ENCODE measurements at places on chromosomes 4 and X. TPM values are rescaled to one million over a fixed set of nuclear protein-coding genes. Genes with fewer than 3 reads are reported as not detected.

DNA sequence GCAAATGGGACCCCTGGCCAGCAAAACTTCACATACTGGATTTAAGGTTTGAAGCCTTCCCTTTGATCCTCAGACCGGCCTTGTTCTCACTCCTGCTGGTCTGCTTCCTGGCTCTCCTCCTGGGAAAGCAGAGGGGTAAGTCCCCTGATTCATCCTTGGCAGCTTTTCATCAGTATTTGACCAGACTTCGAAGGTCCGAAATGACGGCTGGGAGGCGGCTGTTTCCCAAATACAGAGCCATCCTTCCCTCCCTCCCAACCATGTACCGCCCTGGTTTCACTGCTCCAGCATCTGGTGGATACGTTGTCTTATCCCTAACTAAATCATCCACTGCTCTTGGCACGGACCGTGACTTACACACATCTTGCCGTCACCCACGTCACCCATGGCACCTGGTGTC, 265.5 kb downstream of the BCOR start:
- H3K4me3 ChIP-seq: no peak overlapping the region
- no peak overlapping the region for H3K27ac ChIP-seq
- no peaks in the 10 kb centered on the region for H3K4me1 ChIP-seq
- H3K36me3 ChIP-seq: no peaks in the 10 kb centered on the region
- no peaks in the 10 kb centered on the region for H3K27me3 ChIP-seq

DNA sequence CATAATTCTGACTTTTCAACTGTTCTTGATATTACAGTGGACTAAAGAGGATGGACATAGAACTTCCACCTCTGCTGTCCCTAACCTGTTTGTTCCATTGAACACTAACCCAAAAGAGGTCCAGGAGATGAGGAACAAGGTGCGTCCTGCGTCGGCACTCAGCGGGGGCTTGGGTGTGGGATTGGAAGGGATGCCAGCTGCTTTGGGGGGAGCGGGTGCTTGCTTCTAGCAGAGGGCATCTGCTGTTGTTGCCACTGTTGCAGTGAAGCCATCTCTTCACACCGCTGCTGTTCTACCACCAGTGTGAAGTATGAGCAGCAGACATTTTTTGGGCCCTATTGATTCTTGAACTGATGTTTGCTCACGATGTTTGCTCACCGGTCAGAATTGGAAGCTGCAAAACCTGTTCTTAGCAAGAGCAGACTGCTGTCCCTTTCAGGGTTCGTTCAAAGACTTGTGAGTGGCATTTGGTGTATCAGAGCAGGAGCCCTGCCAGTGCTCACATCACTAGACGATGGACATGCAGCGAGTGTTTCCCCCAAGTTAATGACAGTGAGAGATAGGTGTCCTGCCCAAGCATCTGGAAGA, 55.4 kb downstream of the NOP14 start:
- peaks cover under 1% of the 10 kb centered on the region for H3K4me1 ChIP-seq
- no peak overlapping the region for H3K27ac ChIP-seq
- no peak for DNase-seq
- peaks cover 99% of the 10 kb centered on the region for H3K36me3 ChIP-seq
- H3K4me3 ChIP-seq: no peak overlapping the region
- H3K27me3 ChIP-seq: no peaks in the 10 kb centered on the region

- H3K4me1 ChIP-seq: no peaks in the 10 kb centered on the region
These were observed 16.7 kb downstream of the ATP1B4 start for GRCh38 chrX:120378570-120378969.

DNA sequence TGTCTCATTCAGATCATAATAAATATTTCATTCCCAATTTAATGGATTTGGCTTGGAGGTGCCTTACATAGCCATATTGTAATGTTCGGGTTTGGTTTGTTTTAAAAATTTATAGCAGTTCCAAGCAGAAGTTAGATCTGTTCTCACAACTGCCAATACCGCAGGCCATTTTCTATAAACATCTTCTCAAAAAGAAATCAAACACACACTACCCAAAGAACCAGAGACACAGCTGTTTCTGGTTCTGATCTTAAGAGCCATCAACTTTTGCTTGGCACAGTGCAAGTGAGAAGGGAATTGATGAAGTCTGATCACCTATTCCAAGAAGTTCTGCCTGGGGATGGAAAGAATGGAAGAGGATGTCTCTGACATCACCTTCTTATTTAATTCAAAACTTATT, 22.9 kb downstream of the MID1IP1 start:
- H3K4me1 ChIP-seq: no peaks in the 10 kb centered on the region
- no peaks in the 10 kb centered on the region for H3K36me3 ChIP-seq
- no peaks in the 10 kb centered on the region for H3K27me3 ChIP-seq
- DNase-seq: no peak

- peak; percentile 57 for DNase-seq
- no peaks in the 10 kb centered on the region for H3K4me1 ChIP-seq
- peak within 1 kb of the TSS; percentile 71 for H3K4me3 ChIP-seq
- no peaks in the 10 kb centered on the region for H3K27me3 ChIP-seq
- H3K36me3 ChIP-seq: no peaks in the 10 kb centered on the region
These were observed at the start of gene MTMR8 for GRCh38 chrX:64394874-64395567. Gene MTMR8 (minus strand): TSS chrX:64395452. CDS start chrX:64395363, 89 bp downstream.

- no peak for DNase-seq
- peak overlapping the region; percentile 9 for H3K27ac ChIP-seq
These were observed 2.9 kb downstream of the RAPGEF2 start for GRCh38 chr4:159105761-159106243.

DNA sequence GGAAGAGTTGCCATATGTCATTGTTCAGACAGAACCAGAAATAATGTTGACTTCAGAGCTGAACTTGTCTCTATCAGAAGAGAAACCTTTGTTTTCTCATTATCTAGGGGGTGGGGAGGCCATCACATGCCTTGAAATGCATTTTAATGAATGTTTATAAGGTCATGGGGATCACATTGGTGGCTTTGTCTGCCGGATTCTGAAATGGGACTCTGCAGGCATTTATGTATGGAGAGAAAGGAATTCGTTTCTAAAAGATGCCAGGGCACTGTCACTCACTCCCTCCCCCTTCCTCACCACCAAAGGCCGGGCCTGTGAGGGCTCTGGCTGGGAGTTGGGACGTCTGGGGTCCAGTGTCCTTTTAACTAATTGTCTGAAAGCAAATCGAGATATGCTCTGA, 102.2 kb downstream of the MAMLD1 start:
- no peaks in the 10 kb centered on the region for H3K36me3 ChIP-seq
- no peaks in the 10 kb centered on the region for H3K27me3 ChIP-seq
- no peak overlapping the region for H3K4me3 ChIP-seq
- DNase-seq: no peak

DNA sequence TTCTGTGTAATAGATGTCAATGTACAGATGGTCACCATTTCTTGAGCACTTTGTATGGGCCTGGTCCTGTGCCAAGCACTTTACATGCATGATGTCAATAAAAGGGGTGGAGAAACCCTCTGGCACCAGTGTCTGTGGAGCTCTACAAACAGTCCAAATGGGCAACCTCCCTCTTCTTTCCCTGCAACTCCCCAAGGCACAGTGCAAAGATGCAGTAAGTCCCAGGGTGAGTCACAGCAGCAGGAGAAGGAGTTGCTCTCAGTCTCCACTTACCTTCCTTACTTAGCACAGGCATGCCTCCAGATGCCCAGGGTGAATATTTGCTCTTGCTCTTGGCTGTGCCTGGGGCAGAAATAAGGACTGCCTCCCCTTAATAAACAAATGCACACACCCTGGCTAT, 4.3 kb downstream of the OCIAD2 start:
- no peaks in the 10 kb centered on the region for H3K27me3 ChIP-seq
- H3K4me1 ChIP-seq: peaks cover 10% of the 10 kb centered on the region
- no peak overlapping the region for H3K27ac ChIP-seq
- H3K4me3 ChIP-seq: no peak overlapping the region

DNA sequence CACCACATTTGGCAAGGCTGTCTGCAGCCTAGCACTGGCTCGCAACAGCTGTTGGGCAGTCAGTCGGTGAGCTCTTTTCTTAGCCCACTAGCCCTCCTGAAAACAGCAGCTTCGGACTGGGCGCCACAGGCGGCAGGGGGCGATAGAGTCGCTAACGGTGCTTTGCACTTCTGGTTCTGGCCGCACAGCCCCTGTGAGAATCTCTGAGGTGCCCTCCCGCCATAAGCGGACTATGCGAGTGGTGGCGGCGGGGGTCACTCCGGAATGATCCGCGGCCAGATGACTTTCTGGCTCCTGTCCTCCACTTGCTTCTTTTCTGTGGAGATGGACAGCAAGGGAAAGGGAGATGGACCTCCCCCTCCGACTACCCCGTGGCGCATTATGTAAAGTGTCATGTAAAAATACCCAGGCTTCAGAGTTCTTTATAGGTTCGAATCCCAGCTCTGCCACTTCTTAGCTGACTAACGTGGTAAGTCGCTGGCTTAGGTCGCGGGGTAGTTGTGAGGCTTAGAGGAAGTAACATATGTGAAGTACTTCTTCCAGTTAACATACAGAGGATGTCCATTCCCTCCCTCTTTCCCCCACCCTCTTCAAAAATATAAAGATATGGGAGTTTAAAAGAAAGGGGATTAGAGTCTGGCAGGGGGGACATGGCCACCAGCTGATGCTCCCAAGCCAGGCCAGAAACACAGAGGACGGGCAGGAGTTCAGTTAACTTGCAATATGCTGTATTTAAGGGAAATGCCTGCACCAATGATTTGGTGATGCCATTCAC, 11.0 kb downstream of the ARHGAP36 start:
- no peak overlapping the region for H3K4me3 ChIP-seq
- H3K4me1 ChIP-seq: no peaks in the 10 kb centered on the region
- H3K27ac ChIP-seq: no peak overlapping the region
- no peak for DNase-seq

- H3K27ac ChIP-seq: no peak overlapping the region
- H3K27me3 ChIP-seq: no peaks in the 10 kb centered on the region
- no peak overlapping the region for H3K4me3 ChIP-seq
- DNase-seq: no peak
These were observed 186.6 kb upstream of the GNPDA2 start for GRCh38 chr4:44912980-44913379.

DNA sequence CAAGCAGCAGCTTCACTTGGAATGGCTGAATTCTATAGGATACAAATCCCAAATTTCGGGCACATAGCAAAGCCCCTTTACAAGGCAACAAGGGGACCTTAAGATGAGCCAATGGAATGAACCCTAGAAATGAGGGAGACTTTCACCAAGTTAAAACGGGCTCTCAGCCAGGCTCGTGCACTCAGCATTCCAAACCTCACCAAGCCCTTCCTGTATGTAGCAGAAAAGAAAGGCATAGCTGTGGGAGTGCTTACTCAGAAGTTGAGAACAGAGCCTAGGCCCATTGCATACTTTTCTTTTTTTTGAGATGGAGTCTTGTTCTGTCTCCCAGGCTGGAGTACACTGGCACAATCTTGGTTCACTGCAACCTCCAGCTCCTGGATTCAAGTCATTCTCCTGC, 10.8 kb upstream of the HERC5 start:
- no peak overlapping the region for H3K27ac ChIP-seq
- no peaks in the 10 kb centered on the region for H3K36me3 ChIP-seq
- no peak overlapping the region for H3K4me3 ChIP-seq
- no peaks in the 10 kb centered on the region for H3K4me1 ChIP-seq
- H3K27me3 ChIP-seq: no peaks in the 10 kb centered on the region

DNA sequence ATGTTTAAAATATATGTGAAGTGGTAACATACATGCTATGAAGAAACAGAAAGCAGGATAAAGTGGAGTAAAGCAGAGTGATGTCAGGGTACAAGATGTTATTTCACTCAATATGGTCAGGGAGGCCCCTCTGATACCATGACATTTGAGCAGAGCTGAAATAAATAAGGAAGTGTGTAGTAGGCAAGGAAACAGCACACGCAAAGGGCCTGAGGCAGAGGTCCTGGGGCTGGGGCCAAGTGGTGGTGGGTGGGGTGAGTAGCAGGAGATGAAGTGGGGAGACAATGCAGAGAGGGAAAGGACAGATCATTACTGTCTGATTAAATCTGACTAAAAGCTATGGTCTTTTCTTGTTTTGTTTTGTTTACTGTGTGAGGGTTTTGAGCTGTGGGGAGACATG, 61.1 kb downstream of the FAM13A start:
- H3K27ac ChIP-seq: no peak overlapping the region
- H3K4me1 ChIP-seq: no peaks in the 10 kb centered on the region
- no peaks in the 10 kb centered on the region for H3K27me3 ChIP-seq
- no peaks in the 10 kb centered on the region for H3K36me3 ChIP-seq
- DNase-seq: no peak
- H3K4me3 ChIP-seq: no peak overlapping the region

DNA sequence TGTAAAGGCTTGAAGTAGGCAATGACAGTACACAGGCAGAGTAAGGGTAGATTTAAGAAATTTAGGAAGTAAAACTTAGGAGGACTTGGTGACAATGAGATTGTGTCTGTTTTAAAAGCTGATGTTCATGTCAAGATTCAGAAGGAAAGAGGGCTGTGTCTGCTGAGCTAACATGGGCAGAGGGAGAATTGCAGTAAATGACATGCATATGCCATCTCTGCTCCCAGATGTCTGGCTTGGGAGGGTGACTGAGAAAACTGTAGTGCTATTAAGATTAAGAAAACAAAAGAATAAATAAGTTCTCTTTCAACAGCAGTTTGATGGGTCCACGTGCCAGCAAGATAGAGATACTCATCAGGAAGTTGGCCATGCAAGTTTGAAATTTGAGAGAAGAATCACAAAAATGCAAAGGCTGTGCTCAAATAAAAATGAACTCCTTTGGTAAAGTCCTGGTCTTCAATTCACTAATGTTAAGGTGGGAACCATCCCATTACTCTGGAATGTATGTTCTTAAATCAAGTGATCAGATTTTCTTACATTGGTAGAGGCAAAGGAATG, 7.2 kb downstream of the NFXL1 start:
- H3K36me3 ChIP-seq: peaks cover 12% of the 10 kb centered on the region
- H3K27me3 ChIP-seq: no peaks in the 10 kb centered on the region
- DNase-seq: no peak
- no peak overlapping the region for H3K27ac ChIP-seq
- peaks cover 8% of the 10 kb centered on the region for H3K4me1 ChIP-seq

- no peaks in the 10 kb centered on the region for H3K27me3 ChIP-seq
- H3K27ac ChIP-seq: peak overlapping the region; percentile 97
- no peak overlapping the region for H3K4me3 ChIP-seq
- H3K36me3 ChIP-seq: no peaks in the 10 kb centered on the region
- peaks cover 28% of the 10 kb centered on the region for H3K4me1 ChIP-seq
These were observed 1.5 kb downstream of the CLCN3 start for GRCh38 chr4:169621731-169622492.

- peak; percentile 24 for DNase-seq
- H3K4me1 ChIP-seq: no peaks in the 10 kb centered on the region
- H3K4me3 ChIP-seq: no peak overlapping the region
- H3K36me3 ChIP-seq: no peaks in the 10 kb centered on the region
- no peaks in the 10 kb centered on the region for H3K27me3 ChIP-seq
These were observed 37.8 kb upstream of the PCDH19 start for GRCh38 chrX:100447655-100448397.

- no peaks in the 10 kb centered on the region for H3K27me3 ChIP-seq
- H3K27ac ChIP-seq: no peak overlapping the region
- no peak overlapping the region for H3K4me3 ChIP-seq
- no peaks in the 10 kb centered on the region for H3K36me3 ChIP-seq
These were observed 28.7 kb downstream of the RHOH start for GRCh38 chr4:40225497-40225896.

- no peak overlapping the region for H3K4me3 ChIP-seq
- no peaks in the 10 kb centered on the region for H3K36me3 ChIP-seq
- H3K27ac ChIP-seq: no peak overlapping the region
- no peaks in the 10 kb centered on the region for H3K4me1 ChIP-seq
- DNase-seq: no peak
- no peaks in the 10 kb centered on the region for H3K27me3 ChIP-seq
These were observed 65.4 kb upstream of the TRPC3 start for GRCh38 chr4:122017296-122017695.

CDK16 gene
- 74.2 TPM for total RNA-seq

HERC3 gene
- 55.3 TPM for total RNA-seq

GABRQ gene
- total RNA-seq: not detected

MAGEB10 gene
- total RNA-seq: not detected

PCDH10 gene
- 0.76 TPM for total RNA-seq

ALB gene
- total RNA-seq: 0.30 TPM

Measured in upper lobe of left lung (tissue), 6 donors.